ENCODE measurements at places on chromosomes 12 and 14.

- DNase-seq = no peak
These were observed 101.9 kb upstream of the ADAMTS20 start for GRCh38 chr12:43653917-43654316.

GRCh38 chr14:66610154-66610563 is 102.2 kb downstream of the GPHN start:
- DNase-seq = no peak

- DNase-seq = peak; percentile 34
These were observed 108.1 kb upstream of the FOXN3 start for GRCh38 chr14:89524990-89525667.

DNA sequence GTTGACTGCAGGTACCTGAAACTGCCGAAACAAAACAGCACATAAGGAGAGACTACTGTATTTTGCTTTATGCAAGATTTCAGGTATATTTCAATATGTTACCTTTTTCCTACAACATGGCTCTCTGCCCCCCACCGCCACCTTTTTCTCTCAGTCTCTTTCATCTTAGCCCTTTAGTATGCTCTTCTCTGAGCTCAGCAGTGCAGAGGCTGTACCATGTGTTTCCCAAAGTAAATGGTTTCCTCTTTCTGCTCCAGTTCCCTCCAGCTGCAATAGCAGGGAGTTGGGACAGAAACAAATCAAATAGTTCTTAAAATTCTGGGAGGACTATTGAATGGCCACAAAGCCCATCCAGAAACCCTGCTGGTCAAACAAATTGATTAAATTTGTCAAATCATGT is 4.3 kb downstream of the AMN1 start:
- no peak for DNase-seq

GRCh38 chr12:54370171-54370730 is 6.0 kb upstream of the GPR84 start:
- peak; percentile 95 for DNase-seq

DNA sequence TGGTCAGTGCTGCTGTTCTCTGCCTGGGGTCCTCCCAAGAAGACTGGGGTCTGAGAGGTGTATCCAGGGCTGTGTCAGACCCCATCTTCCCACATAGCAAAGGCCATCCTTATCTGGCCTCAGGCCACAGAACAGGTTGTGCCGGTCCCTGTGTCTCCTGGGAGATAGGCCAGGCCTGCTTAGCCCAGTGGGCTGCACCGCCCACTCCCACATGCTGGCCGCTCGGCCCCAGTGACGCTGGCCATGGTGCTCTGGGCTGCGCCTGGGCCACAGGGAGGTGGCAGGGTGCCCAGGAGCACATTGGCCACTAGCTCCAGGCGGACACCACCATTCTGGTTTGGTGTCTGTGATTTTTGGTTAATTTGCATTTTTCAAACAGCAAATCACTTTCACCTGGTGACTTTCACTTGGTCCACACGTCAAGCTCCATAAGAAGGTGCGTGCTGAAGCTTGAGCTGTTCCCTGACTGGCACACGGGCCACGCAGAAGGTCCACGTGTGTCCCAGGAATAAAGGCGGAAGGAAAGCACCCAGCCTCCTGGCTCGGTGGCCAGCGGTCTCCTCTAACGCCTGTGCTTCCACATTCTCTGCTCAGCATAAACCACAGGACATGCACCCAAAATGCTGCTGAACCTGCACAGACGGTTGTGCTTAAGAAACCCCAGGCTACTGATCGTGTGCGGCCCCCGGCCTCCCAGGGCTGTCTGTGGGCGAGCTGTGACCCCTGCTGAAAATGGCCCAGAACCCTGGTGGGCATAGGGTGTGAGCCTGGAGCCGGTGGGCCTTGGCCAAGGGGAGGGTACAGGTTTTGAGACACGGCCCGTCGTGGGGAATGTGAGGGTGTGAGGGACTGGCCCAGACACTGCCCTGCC is 4.6 kb downstream of the FBRSL1 start:
- DNase-seq = no peak
